Stimulated activated CD4-positive, alpha-beta T cell treated with anti-CD3 and anti-CD28 coated beads, Interleukin-1b, Interleukin-23, amount 100 ng/mL, for 1 hour (primary cell): ENCODE measurements at places on chromosomes 7 and 10.

DNA sequence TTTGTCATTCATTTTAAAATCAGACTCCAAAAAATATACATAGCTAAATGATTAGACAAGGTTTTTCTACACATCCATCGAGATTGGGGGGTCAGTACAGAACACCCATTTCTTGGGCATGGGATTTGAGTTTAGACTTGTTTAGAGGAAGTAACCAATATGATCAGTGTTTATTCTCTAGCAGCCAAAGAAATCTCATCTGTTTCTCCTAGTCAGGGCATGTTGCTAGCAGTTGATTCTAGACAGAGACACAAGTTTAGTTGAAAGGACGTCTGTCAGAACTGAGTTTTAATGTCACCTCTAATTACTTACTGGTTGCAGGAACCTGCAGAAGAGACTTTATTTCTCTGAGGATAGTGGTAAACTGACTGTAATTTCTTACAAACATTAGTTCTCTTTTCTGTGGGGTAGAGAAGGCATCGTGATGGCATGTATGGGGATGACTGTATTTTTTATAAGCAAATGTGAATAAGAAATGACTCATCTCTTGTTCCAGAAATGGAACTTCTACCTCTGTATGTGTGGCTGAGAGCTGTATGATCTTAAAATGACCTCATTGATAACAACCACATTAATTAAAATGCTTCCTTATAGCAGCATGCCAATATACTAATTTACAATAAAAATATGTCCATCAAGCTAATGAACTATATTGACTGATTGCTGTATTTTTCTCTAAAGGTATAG lies 30.6 kb upstream of the RHOBTB1 start:
- DNase-seq: no peak

GRCh38 chr7:148142660-148143248 lies 447.8 kb upstream of the C7orf33 start:
- DNase-seq: no peak

- no peak for DNase-seq
These were observed 11.2 kb downstream of the SMURF1 start for GRCh38 chr7:99132595-99133321.

DNA sequence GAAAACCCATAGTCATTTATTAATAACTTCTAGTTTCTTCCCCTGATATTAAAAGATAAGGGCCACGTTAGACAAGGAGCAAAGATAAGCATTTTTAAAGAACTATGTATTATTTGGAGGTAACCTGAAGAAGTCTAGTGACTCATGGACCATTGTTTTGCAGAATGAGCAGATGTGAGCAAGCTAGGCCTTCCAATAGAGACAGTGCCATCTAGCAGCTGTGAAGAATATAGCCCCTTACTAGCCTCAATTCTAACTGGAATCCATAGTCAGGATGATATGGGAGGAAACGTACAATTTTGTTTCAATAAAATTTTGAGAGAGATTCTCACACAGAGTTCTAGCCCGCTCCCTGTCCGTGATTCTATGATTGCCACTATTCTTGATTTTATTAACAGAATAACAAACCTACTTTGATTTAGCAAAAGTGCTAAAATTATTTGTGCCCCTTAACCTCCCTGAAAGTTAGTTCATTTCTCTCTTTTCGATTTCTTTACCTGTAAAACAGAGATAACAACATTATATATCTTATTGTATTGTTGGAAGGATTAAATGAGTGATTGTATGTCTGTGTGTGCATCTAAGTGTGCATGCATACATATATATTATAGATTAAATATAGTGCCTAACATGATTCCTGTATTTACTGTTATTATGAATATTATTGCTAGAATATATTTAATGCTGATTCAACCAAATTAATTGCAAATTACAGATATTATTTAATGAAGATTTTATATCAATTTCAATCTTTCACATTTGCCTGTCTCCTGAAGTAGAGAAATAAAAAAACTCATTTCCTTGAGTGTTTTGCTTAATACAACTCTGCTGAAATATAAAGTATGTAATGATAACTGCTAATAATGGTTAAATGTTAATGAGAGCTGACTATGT lies 22.7 kb downstream of the FAM237B start:
- no peak for DNase-seq

DNA sequence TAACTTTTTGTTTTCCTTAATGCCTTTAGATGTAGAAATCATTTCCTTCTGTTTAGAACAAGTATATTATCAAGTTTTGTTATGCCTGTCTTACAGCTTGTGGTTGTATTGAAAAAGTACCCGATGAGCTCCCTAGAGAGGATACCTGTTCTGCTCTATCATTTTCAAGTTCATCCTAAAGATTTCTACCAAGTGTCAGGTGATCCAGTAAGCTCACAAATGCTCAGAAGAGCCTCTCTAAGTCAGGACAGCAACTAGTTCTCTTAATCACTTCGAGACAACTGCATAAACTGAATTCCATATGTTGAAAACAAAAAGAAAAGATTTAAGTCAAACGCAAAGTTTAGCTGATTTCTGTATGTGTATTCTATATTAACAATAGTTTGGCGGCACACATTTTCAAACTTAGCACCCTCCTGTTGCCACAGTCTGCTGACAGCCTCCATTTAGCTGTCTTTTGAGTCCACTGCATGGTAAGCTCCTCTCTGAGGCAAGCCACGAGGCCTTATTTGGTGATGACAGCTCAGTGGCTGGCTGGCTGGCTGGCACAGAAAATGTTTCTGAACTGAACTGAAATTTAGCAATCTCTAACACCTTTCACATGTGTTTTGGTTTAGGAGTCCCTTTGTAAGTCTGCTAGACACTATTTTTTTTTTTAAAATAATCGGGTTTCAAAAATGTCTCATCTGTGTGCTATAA lies 59.4 kb downstream of the SEMA3C start:
- DNase-seq: no peak

- no peak for DNase-seq
These were observed 262.2 kb downstream of the BAMBI start for GRCh38 chr10:28939281-28940157.

GRCh38 chr7:66206119-66206933 lies 1.2 kb downstream of the TPST1 start:
- no peak for DNase-seq

GRCh38 chr10:88840104-88840503 lies 11.5 kb downstream of the ANKRD22 start:
- DNase-seq: no peak

- DNase-seq: no peak
These were observed 295.0 kb upstream of the LYZL1 start for GRCh38 chr10:28993861-28994260.

DNA sequence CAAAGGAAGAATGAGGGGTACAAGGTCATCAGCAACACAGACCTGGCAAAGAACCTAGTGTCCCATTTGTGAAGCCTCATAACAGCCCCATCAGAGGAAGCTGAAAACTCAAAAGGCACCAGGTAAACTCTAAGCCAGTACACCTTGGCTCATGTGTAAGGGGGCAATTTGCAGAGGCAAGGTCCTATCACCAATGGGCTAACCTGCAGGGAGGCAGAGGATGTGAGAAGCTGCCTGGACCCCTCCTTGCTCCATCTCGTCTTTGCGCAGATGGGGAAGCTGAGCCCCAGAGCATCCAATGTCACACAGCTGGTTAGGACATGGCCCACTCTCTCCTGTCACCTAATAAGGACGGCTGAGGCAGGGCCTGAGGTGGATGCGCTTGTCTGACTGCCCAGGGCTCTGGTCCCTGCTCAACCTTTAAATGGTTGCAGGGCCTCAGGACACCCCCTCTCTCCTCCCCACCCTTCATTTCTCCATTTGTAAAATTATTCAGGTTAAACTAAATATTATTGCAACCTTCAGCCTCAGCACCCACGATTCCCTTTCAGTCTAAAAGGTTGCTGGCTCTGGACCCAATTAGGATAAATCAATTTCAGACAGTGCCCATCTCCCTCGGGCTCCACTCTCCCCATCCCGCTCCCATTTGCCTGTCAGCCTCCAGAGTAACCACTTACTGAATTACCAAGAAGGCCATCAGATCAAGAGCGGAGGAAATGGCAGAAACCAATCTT lies 135.3 kb downstream of the OAT start:
- DNase-seq: no peak

DNA sequence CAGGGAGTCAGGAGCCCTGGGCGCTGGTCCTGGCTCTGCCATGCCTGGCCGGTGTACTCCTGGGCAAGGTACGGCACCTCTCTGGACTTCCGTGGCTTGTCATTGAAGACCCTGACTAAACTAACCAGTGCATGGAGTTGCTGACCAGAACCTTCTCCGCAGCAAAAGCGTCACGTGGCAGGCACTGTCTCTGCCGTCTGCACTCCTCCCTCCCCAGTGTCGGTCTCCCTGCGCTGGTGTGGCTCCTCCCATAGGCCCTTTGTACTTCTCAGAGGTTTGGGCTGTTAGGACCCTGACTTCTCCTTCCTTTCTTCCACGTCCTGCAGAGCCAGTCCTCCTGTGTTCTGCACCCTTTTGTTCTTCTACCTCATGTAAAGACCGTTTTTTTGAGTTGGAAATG lies 100.6 kb upstream of the CREB5 start:
- no peak for DNase-seq

- DNase-seq: no peak
These were observed 7.7 kb downstream of the PRTFDC1 start for GRCh38 chr10:24944512-24945255.

DNA sequence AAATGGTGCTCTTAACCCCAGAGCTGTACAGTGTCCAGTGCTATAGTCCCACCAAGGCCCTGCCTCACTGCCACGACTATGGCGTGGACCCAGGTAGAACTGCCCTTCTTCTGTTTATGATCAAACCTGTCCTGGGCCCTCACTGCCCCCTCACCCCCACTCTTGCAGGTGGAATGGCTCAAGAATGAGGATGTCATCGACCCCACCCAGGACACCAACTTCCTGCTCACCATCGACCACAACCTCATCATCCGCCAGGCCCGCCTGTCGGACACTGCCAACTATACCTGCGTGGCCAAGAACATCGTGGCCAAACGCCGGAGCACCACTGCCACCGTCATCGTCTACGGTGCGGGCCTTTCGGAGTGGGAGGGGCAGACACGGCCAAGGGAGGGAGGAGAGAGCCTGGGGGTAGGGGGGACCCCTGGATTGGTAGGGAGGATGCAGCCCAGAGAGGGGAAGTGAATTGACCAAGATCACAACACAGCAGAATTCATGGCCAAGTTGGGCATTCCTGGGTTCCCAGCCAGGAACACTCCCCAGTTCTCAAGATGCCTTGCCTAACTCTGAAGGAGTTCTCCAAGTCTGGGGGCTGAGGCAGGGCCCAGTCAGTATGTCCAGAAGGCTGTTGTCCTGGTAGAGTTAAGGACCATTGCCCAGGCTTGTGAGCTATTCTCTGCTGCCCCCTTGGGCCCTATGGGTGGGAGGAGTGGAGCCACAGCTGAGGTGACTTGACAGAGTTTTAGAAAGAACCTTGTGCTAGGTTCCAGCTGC lies 32.4 kb upstream of the SLC29A3 start:
- no peak for DNase-seq

DNA sequence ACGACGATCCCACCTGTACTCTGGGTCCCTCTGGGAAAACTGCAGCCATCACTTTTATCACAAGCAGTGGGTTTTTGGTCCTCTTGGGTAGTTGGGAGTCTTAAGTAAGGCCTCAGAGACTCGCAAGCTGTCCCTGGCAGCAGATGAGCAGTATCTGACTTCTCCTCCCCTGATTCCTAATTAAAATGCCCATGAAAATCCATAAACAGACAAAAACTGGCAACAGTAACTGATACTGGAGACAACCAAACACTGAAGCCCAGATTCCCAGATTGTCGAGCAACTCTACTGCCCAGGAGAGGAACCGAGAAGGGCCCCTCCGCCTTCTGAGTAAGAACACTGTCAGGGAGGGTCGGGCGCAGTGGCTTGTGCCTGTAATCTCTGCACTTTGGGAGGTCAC lies 333.8 kb downstream of the CALN1 start:
- no peak for DNase-seq

GRCh38 chr7:101567230-101567629 lies 61.9 kb downstream of the MYL10 start:
- no peak for DNase-seq

DNA sequence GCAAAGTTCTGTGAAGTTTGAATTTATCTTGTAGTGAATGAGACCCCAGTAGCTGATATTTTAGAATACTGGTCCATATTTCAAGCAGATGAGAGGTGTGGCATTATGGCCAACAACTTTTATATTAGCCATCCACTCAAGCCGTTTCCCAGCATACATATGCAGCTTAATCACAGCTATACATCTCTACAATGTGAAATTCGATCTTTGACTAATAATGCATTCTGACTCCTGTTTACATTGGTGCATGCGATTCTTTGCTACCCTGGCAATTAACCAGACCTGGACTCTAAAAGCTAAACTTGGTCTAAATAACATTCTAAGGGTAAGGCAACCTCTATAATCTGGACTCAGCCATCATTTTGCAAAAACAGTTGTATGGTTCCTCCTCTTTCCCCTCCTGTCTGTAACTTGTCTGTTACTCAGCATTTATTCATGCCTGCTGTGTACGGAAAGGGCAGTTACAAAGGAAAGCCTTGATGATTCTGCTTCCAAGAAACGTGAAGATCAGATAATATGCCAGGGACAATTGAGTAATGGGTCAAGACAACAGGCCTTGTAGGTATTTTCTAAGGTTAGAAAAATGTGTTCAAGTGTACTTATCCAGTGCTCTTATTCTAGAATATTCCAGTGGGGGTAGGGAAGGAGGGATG lies 50.6 kb downstream of the PNLIPRP2 start:
- DNase-seq: no peak

GRCh38 chr10:48332871-48333216 lies 26.4 kb downstream of the MAPK8 start:
- no peak for DNase-seq

- no peak for DNase-seq
These were observed 12.1 kb upstream of the MRPS17 start for GRCh38 chr7:55939514-55940123.

GRCh38 chr10:119705434-119705831 lies 20.4 kb upstream of the INPP5F start:
- DNase-seq: no peak

GRCh38 chr7:3673524-3673923 lies 372.5 kb downstream of the SDK1 start:
- DNase-seq: no peak

DNA sequence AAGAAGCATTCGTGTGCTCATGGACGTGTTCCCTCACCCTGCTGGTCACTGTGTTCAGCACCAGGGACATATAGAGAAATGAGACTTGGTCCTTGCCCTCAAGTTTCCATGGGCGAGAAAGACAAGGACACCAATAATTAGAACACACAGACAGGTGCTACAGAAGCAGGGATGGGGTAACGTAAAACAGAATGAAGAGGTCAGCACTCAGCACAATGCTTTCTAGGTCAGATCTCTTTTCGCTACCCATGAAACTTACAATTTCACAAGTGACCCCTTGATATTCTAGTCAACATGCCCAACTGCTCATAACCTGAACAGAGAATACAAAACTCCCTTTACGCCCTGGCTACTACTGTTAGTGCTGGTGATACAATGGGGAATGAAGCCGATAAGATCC lies 6.0 kb upstream of the ANK3 start:
- DNase-seq: no peak

DNA sequence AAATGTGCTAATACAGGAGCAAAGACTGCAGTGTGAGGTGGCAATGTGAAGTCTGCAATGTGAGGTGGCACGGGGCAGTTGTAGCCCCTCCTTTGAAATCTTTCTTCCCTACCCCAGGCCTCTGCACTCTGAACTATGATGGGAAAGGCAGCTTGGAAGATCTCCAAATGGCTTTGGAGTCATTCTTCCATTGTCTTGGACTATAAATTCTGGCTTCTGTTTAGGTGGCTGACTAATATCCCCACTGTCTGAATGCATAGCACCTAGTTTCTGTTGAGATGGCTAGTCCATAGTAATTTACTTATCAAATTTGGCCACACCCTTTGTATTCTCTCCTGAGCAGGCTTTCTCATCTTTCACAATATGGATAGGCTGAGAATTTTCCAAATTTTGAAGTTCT lies 175.0 kb downstream of the CFTR start:
- DNase-seq: no peak

- no peak for DNase-seq
These were observed 654.7 kb upstream of the ZWINT start for GRCh38 chr10:57015595-57016318.
